NCI-H2227 treated with DMSO at 0.1 percent for 48 hours (cell line): ENCODE measurements at places on chromosomes 6 and 20.

DNA sequence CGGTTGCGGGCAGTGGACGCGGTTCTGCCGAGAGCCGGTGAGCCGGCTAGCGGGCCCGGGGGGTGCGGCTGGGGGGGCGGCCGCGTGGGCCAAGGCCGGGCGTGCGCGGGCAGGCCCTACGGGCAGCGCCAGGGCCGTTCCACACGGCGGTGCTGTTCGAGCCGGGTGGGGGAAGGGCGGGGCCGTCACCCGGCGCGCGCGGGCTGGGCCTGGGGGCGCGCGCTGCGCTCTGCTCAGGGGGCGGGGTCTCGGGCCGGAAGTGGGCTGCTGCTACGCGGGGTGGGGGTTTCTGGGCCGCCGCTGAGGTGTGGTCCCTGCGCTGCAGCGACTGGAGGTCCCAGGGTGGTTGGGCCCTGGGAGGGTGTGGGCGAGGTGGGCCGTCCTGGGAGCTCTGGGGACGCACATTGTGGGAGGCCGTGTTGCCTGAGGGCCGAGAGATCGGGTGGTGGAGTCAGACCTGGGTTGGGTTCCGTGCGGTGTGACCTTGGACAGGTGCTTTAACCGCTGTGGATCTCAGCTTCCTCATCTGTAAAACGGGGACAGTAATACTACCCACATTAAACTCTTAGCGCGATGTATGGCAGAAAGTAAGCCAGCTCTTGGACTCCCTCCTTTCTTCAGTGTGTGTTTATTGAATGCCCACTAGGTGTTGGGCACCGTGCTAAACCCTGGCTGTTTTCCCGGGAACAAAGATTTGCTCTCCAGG is 391 bp downstream of the MAPRE1 start:
- peak; percentile 61 for DNase-seq

DNA sequence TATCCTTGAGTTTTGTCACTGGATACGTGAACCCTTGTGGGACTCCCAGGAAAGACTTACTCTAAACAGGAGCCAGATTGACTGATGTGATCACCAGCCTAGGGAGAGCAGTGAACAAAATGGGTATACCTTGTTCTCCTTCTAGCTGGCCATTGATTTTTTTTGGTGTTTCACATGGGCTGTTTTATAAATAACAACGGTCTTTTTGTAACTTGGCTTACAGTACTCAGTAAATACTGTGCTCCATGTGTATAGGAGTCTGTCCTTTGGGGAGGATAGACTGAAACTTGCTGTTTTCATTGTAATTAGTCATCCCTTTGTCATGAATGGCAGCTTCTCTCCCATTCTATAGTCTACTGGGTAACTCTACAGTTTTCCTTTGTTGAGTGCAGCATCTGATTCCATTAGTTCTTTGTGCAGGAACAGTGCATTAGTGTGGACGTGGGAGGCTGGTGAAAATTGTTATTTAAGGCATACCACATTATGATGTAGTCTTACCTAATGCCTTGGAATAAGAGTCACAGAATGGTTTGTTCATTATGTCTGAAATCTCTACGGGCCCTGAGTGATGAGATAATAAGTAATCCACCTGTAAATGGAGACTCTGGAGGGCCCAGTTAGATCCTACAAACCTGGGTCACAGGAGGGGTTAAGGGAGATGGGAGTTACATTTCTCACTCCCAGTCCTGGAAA is 89.5 kb downstream of the TIAM2 start:
- no peak for DNase-seq

GRCh38 chr6:150999576-150999975 is 134.1 kb downstream of the MTHFD1L start:
- DNase-seq, result no peak

GRCh38 chr6:7390226-7390878 is 744 bp downstream of the RIOK1 start:
- no peak for DNase-seq

- DNase-seq, result no peak
Measured at GRCh38 chr6:70905742-70906141, 51.1 kb downstream of the B3GAT2 start.

DNA sequence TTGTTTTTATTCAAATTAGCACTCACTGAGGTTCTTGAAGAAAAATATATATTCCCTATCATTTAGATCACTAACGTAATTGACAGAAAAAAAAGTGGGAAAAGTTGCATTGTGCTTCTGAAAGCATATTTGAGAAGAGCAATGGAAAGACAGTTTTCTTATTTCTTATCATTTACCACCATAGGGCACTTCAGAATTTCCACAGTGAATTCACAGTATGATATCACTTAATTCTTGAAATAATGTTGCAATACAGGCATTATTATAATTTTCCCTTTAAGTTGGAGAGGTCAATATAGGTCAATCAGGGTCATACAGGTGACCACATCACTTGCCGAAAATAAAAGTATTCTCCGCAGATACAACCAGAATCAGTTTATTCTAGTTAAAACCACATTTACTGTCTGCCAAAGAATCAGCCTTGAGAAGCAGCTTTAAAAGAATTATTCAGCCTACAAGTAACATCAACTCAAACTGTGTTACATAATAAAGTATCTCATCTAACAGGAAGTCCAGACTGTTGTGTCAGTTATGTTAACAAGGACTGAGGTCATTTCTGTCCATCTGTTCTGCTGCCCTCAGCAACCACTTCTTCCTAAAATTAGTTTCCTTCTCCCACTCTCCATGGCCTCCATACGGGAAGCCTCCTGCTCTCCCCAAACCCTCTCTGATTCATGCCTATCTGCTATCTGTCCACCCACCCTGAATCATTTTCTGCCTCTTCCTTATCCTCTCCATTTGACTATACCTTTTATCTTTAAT is 121.2 kb downstream of the SIM1 start:
- no peak for DNase-seq

DNA sequence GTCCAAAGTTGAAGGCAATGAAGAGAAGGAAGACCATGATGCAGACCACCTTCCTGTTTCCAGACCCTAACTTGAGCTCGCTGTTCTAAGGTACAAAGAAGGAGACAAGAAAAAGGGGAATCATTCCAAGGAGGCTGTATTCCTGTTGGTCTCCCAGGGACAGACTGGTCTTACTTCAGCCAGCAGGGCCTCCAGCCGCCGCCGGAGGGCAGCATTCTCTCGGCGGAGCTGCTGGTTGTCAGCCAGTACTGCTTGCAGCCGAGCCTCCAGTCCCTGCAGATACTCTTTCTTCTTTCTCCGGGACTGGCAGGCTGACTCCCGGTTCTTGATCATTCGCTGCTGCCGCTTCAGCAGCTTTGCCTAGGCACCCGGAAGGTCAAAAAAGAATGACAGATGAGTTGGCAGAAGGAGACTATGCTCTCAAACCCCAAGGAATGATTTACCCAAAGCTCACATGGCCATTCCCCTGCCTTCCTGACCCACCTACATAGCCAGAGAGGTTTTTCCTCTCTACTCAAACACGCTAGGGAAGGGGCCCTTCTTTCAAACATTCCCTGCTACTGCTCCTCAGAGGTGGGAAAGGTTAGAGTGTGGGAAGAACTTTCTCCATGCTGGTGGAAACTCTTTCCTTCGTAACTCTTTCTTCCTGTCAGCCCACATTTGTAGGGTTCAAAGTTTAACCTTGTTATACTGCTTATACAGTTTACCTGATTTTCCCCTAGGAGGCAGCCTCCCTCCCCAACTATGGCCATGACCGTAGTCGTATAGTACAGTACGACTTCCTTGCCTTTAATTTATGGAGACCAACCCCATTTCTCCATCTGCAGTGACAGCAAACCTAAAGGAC is 9.0 kb downstream of the ATF6B start:
- peak; percentile 86 for DNase-seq

DNA sequence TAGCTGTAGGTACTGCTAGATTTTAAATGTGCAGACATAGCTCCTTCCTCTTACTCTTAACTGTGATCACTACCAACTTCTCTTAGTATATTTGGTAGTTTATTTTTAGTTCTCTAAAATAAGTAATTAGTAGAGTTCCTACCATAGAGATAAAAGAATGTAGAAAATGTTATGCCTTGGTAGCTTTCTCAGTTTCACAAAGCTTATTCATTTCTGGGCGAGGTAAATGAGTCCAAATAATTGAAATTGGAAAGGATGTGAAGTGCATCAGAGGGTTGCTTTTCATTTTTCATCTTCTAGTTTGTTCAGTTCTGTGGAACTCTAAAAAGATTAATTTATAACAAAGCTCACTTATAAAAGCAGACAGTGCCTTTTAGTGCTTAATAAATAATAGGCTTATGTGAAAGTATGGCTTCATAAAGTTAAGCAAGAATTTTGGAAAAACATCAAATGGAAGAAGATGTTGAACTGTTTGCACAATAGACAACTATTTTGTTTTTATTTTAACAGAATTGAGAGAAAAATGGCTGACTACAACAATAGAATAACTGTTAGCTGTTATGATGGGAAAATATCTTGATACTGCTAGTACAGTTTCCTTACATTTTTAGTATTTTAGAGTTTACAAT is 303.7 kb downstream of the UTRN start:
- no peak for DNase-seq

- no peak for DNase-seq
Measured at GRCh38 chr6:16363749-16364148, 125.4 kb downstream of the GMPR start.

GRCh38 chr6:24353861-24354260 is 4.0 kb downstream of the DCDC2 start:
- DNase-seq, result peak; percentile 17

DNA sequence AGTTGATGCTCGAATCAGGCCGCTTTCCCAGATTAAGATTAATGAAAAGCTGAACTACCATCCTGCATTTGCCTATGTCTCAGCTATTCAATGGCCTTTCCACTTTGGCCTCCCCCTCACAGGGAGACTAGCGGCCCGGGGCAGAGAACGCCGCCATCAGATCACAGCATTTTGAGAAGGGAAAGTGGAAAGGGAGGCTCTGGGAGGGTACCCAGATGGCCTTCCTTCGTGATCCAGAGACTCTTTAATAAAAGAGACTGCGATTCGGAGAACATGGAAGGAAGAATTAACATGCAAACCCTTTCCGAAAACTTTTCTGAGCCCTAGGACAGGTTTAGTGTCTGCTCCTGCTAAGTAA is 533 bp downstream of the MRPS18A start:
- DNase-seq, result no peak

DNA sequence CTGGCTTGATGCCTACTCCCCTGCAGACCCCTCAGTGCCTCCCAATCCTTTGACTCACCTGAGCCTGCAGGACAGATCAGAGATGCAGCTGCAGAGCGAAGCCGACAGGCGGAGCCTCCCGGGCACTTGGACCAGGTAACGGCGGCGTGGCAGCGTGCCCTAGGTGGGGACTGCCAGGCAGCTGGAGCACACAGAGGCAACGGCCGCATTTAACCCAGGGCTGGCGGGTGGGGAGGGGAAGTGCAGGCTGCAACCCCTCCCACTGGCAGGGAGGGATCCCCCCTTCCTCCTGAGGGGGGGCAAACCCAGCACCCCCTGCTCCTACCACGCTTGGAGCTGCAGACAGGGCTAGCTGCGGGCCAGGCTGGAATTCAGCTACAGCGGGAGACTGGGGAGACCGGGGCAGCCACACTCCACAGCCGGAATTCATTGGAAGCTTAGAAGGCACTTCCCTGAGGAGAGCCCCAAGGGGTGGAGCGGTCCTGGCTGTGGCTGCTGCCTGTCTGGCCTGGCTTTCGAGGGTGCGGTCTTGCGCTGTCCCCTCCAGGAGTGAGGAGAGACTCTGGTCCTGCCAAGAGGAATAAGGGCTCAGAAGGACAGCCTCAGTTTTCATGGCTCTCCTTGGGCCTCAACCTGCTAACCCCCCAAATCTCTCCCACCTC is at the start of gene MATN4:
Gene MATN4 (minus strand): TSS at position 183 of the 662 bp plus-strand sequence. CDS start 2,717 bp downstream, outside the sequence.
- DNase-seq, result no peak

GRCh38 chr6:43093436-43094289 is 17.5 kb downstream of the PTK7 start:
- DNase-seq, result no peak

DNA sequence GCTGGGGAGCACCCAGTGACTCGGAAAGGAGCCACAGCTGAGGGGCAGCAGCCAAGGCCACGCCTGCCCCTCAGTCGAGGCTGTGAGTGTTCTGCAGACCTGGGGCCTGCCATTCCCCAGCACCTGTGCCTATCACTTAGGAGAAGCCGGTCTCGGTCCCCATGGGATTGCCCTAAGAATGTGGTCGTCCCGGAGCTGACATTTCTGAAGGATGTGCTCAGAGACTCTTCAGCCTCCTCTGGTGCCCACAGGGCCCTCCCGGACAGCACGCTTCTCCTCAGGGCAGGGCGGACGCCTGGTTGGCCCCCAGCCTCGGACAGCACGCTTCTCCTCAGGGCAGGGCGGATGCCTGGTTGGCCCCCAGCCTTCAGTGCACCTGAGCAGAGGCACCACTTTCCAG is 223.9 kb downstream of the ERMARD start:
- no peak for DNase-seq

GRCh38 chr6:122747573-122747972 is 31.9 kb upstream of the FABP7 start:
- no peak for DNase-seq

DNA sequence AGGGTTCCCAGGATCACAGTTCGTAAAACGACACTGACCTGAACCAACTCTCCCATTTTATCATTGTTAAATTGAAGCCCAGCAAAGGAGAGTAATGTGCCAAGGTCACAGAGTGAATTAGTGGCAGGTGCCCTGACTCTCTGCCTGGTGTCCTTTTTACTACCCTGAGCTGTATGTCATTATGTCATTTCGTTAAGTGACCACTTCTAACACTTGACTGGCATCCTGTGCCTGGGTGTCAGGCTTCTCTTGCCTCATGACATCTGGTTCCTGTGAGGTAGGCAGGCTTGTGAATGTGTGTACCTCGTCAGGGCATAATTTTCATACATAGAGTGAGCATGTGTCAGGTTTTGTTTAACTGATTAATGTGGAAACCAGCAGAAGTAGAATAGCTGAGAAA is 48.6 kb downstream of the RALY start:
- DNase-seq, result peak; percentile 10

GRCh38 chr6:23003671-23004467 is 434.5 kb downstream of the HDGFL1 start:
- DNase-seq, result no peak

GRCh38 chr6:71446057-71446456 is 157.4 kb downstream of the OGFRL1 start:
- no peak for DNase-seq

GRCh38 chr20:34998331-34998950 is 42.8 kb downstream of the MYH7B start:
- no peak for DNase-seq

GRCh38 chr6:164105705-164106104 is 691.2 kb downstream of the QKI start:
- no peak for DNase-seq

GRCh38 chr20:57546956-57547649 is 13.8 kb upstream of the PCK1 start:
- DNase-seq, result no peak

GRCh38 chr6:68691120-68691519 is 56.0 kb downstream of the ADGRB3 start:
- DNase-seq, result no peak

DNA sequence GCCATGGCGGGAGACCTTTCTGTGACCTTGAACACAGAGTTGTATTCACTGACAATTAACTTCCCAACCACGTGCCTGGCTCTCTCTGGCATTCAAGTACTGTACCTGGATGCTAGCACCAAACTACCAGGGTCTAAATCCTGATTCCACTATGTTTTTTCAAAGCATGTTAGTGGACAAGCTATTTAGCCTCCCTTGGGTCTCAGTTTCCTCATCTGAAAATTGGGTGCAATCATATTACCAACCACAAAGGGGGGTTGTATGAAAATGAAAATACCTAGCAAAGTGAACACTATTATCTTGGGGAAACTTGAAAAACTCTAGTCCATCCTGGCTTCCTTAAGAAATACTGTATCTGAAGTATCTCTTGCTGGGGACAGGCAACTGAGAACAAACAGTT is 308.7 kb upstream of the SGK1 start:
- DNase-seq, result no peak

- no peak for DNase-seq
Measured at GRCh38 chr6:80144753-80145315, 38.4 kb downstream of the BCKDHB start.
